ENCODE measurements at places on chromosomes 3 and 15. TPM values are rescaled to one million over a fixed set of nuclear protein-coding genes. Genes with fewer than 3 reads are reported as not detected.

CSPG5 gene
- total RNA-seq, result 7.0 TPM

DNA sequence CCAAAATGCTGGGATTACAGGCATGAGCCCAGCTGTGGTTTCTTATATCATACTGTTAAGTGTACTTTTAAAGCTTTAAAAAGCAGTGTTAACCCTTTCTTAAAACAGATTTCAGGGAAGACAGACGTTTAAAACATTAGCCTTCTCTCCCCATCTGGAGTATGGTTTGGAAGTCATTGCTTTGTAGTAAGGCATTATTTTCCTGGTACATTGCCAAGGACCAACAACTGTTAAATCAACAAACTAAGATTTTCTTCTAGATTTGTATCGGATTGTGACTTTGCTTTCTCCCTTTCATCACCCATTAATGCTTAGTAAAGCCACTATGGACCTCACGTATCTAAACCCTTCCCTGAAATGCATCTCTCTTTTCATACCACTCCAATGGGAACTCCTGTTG, 50.5 kb downstream of the UBE2E1 start:
- DNase-seq, result no peak

DNA sequence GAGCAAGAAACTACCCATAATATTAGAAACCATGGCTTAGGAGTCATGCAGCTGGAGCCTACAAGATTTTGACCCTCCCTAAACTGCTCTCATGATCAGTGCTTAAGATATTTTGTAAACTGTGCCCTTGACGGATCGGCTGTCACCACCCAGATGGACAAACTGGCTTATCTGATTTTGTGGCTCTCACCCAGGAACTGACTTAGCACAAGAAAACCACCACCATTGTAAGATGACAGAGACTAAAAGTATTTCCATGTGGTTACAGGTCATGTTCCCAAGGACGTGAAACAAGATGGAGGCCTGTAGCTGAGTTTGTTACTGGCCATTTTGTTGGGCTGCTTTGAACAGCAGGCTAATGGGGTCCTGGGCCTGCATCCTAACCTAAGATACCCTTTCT, 940.9 kb downstream of the OTOL1 start:
- DNase-seq, result no peak

DNA sequence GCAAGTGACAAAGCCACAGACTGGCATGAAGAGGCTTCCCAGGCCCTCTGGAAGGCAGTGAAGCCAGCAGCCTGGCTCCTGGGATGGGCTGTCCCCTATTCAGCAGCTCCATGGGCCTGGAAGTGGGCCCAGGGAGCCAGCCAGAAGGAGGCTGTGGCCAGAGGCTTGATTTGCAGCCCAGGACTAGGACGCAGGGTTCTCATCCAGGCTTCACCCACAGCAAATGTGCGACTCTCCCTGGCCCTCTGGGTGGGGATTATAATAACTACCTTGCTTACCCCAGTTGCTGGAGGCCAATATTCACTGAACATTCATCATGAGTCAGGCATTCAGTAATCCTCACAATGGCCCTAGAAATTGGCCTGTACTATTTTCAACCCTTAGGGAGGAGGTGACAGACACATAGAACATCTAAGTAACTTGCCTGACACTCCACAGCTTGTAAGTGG, 24.6 kb upstream of the SRP14 start:
- no peak for DNase-seq

- DNase-seq, result no peak
These were observed 18.0 kb downstream of the FAM98B start for GRCh38 chr15:38471974-38472373.

GRCh38 chr3:197202694-197203093, 95.7 kb downstream of the DLG1 start:
- DNase-seq, result no peak

GRCh38 chr3:196175722-196176121, 35.5 kb downstream of the ZDHHC19 start:
- peak; percentile 25 for DNase-seq
